ENCODE measurements at places on chromosomes 16 and 17.

- DNase-seq = no peak
These were observed 20.6 kb downstream of the GLYR1 start for GRCh38 chr16:4826526-4826925.

GRCh38 chr16:72410492-72410891 is 238.5 kb upstream of the PMFBP1 start:
- DNase-seq = no peak

DNA sequence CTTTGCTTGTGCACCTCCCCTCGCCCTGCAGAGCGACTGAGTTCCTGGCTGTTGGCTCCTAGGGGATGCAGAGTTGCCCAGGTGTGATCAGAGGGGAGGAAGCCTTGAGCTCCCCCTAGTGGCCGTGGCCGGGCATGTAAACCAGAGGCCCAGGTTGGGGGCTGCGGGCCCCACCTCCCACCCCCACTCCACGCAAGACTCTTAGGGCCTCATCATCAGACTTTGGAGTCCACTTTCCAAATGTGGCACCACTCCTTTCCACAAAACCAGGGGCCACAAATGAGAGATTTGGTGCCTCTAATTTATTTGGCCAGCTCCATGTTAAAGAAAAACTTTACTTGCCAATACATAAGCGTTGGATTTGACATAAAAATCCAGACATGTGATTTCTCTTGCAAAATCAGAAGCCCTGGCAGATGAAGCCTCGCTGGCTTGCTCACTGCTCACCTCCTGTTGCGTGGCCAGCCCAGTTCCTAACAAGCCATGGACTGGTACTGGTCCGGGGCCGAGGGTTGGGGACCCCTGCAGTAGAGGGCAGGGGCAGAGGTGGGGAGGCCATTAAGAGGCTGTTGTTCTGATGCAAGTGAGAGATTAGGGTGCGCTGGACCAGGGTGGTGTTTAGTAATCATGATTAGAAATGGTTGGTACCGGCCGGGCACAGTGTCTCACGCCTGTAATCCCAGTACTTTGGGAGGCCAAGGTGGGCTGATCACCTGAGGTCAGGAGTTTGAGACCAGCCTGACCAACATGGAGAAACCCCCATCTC is 28.7 kb upstream of the GAS7 start:
- peak; percentile 51 for DNase-seq

DNA sequence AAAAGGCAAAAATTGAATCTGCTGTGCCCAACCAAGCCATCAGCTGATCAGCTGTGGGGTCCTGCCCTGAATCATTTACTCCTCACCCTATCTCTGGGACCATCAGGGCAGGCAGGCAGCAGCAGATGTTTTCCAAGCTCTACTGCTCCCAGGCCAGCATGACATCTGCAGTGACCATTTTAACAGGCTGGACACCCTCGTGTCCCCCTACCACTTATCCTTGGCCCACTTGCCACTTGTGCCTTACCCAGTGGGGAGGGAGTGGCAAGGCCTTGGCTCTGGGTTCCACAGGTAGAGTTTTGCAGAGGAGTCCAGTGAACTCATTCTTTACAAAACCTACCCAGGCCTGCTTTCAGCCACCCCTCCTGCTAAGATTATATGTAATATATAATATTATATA is 12.0 kb upstream of the CA4 start:
- no peak for DNase-seq

DNA sequence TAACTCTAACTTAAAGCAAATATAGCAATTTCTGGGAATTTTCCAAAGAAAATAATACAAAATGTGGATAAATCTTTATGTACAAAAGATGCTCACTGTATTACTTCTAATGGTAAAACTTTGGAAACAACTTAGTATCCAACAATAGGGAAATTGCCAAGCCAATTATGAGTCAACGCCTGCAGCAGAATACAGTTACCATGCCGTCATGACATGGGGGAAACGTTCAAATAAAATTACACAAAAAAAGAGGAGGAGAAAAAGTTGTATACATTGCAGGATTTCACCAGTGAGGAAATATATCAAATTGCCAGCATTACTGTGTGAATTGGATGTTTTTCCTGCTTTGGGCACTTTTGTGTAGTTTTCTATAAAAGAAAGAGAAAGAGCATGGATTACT is 469.6 kb downstream of the SOX9 start:
- DNase-seq = no peak
